Pulmonary artery endothelial cell (primary cell): ENCODE measurements at places on chromosomes 1 and 21. TPM values are rescaled to one million over a fixed set of nuclear protein-coding genes. Genes with fewer than 3 reads are reported as not detected.

- no peak for DNase-seq
Measured at GRCh38 chr1:227894831-227895451, 52.8 kb downstream of the WNT9A start.

The ZFP69 gene
- total RNA-seq, result 2.8 and 3.8 TPM in 2 replicates

DNA sequence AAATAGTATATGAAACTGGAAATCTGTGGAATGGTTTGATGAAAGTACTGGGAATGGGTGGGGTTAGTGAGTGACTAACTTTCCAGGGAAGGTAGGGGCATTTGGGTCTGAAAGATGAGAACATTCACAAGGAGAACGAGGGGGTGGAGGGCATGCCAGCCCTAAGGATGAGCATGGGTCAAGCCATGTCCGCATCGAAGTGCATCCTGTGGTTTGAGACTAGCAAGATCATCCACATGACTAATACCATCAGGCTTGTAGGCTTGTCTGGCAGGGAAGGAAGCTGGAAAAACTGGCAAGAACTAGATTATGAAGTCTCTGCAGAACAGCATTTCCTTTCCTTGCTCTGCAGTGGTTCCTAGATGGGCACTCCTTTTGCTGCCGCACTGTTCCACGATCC, 70.4 kb upstream of the UBE2U start:
- DNase-seq, result peak; percentile 19

- DNase-seq, result no peak
Measured at GRCh38 chr1:178092878-178093493, 918 bp upstream of the RASAL2 start.

DNA sequence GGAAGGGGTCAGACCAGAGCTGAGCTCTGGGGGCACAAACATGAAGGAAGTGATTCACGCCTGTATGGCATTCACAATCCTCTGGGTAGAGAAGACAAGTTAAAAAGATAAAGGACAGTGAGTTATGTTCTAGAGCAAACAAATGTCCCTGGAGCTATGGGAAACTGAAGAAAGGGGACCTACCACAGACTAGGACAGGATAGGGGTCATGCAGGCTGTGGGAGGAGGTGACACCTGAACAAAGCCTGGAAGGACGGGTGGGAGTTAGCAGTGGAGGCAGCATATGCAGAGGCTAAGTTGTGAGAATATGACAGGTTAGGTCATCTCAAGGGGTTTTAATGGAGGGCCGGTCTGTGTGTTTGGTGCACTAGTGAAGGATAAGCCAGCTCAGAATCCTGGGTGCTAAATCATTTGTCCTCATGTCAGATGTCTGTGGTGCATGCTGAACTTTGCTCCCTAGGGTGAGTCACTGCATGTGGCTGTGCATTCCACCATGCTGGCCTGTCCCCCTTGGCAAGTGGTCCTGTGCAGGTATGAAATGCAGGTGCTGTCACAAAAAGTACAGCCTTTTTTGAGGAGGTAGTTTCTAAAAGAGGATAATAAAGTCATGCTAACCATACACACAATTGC, 28.5 kb downstream of the TNN start:
- DNase-seq, result no peak

The RHBG gene
- not detected in 2 replicates for total RNA-seq

The LENEP gene
- 0.56 and 0.66 TPM in 2 replicates for total RNA-seq

The CCDC181 gene
- 0.74 and 0.86 TPM in 2 replicates for total RNA-seq

DNA sequence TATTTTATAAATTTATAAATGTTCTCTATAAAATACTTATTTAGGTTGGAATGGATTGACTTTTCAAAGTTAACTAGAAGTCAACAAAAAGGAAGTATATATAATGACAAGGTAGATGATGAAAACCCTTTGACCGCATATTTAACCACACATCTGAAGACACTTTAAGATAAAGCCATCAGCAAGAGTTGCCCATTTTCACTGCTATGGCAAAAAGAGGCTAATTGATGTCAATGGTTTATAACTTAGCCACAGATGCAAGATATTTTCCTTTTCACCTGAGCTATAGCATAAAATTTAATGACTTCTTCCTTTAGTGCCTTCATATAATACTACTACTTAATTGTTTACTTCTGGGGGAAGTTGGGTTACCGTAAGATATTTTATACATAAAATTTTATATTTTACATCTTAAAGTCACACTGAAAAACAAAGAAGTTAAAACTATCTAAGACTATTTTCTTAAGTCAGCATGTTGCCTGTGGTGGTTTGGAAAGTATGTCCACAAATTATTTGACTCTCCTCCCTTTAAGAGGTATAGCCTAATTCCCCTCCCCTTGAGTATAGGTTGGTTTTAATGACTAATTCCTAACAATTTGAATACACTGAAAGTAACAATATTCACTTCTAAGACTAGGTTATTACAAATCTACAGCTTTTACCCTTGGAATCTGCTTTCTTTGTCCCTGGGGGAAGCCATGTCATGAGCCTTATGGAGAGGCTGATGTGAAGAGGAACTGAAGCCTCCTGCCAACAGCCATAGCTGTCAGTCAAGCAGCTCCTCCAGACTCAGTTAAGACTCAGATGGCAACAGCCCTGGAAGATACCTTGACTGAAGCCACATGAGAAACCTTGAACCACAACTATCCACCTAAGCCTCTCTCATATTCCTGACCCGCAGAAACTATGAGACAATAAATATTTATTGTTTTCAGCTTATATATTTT, 40.3 kb upstream of the LRRC8B start:
- no peak for DNase-seq

The AVPR1B gene
- not detected in 2 replicates for total RNA-seq

- DNase-seq, result no peak
Measured at GRCh38 chr1:210743038-210743437, 390.9 kb downstream of the KCNH1 start.

GRCh38 chr1:97603776-97604175, 317.1 kb downstream of the DPYD start:
- DNase-seq, result peak; percentile 57

DNA sequence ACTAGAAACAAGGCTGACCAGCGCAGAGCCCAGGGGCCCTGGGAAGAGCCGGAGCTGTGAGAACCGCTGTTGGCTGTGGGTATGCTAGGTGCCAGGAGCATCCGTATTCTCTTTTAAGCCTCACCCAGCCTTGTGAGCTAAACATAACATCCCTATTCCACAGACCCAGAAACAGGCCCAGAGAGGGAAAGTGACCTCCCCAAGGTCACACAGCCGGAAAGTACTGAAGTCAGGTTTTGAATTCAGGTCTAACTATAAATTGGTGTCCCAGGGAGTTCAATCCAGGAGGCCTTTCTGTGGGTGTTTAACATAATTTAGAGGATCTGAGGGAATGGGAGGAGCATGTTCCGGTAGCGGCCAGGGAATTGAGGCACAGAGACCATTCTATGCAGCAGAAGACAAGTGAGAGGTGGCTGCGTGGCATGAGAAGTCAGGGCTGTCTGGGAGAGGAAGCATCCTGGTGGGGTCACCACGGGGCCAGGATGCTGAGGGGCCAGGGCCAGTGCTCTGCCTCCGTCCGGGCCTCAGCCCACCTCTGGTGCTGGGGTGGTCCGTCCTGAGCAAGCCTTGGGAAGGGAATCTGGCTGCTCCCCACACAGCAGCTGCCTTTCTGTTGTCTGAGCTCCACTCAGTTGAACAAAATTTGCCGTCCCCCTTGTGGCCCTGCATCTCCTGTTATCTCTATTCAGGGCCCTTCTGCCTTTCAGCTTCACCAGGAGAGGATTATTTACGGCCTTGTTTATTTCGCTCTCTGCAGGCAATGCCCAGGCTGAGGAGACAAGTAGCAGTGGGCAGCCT, 338.8 kb upstream of the VAMP3 start:
- DNase-seq, result no peak

- no peak for DNase-seq
Measured at GRCh38 chr1:64901663-64902062, 64.7 kb downstream of the JAK1 start.

DNA sequence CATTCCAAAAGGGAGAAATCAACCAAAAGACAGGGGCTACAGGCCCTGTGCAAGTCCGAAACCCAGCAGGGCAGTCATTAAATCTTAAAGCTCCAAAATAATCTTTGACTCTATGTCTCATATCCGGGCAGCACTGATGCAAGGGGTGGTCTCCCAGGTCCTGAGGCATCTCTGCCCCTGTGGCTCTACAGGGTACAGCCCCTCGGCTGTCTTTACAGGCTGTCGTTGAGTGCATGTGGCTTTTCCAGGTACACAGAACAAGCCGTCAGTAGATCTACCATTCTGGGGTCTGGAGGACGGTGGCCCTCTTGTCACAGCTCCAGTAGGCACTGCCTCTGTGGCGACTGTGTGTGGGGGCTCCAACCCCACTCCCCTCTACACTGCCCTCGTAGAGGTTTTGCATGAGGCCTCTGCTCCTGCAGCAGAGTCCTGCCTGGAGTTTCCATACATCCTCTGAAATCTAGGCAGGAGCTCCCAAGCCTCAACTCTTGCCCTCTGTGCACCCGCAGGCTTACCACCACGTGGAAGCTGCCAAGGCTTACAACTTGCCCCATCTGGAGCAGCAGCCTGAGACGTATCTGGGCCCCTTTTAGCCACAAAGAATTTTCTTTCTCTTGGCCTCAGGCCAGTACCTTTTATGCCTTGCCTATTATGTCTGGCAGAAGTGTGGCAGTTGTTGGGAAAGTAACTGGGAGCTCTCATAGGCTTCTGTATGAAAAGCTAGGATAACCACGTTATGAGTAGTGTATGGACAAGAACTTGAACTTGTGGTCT, 52.5 kb downstream of the POU2F1 start:
- no peak for DNase-seq

The CD52 gene
- total RNA-seq, result not detected in 2 replicates

DNA sequence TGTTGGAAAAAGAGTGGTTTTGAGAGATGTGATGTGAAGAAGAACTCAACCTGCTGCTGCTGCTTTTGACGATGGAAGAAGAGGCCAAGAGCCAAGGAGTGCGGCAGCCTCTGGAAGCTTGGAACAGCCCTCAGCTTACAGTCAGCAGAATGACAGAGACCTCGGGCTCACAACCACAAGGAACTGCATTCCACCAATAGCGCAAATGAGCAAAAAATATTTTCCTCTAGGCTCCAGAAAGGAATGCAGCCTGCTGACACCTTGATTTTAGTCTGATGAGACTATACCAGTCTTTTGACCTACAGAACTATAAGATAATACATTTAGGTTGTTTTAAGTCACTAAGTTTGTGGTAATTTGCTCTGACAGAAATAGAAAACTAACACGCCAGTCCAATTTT, 10.2 kb downstream of the SDHB start:
- no peak for DNase-seq

DNA sequence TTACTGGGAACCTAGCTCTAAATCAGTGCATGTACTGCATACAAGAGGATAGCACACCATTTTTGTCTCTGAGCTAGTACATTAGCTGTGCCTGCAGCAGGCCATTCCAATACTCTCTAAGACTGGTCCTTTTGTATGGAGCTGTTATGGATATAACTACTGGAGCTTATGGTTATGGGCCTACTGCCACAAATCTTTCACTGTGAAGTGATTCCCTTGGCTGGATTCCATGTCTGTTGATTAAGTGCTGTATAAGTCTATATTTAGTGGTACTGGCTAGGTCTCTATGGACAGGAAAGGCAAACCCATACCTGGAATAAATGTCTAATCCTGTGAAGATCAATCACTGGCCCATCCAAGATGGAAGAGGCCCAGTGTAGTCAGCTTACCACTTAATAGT, 12.0 kb downstream of the ZFYVE9 start:
- no peak for DNase-seq

The GPR161 gene
- 26.0 and 40.3 TPM in 2 replicates for total RNA-seq

DNA sequence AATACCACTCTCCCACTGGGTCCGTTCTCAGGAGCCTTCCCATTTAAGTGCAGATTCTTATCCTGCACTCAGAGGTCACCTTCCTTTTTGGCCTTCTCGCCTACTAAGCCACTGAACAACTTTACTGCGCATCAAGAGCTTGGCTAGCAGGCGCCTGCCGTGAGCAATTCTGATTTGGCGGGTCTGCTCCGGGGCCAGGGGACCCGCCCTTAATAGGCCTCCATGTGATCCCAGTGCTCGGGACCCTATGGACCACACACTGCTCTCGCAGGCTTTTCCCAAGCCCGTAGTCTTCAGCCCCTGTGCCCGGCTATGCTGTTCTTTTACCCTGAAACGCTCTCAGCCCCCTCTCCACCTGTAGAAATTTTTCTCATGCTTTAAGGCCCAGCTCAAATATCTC, 45.1 kb downstream of the BCL9 start:
- no peak for DNase-seq

The OPRD1 gene
- total RNA-seq, result not detected in 2 replicates

DNA sequence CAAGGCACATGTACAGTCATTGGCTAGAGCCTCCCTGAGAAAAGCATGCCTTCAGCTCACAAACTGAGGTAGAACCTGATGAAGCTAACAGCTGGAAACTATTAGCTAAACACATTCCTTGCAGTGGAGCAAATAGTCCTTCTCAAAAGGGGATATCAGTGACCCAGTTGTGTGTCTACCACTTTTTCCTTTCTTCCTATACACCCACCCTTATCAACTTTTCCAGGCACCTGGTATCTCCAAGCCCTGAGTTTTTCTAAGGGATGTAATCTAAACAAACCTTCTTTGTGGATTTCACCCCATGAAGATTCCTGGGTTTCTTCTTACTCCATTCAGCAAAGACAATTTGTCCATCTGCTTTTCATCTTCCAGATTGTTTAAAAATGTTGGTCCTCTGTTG, 10.5 kb upstream of the ZSWIM5 start:
- DNase-seq, result no peak

The CLDN17 gene
- not detected in 2 replicates for total RNA-seq

The C1orf94 gene
- total RNA-seq, result not detected in 2 replicates

DNA sequence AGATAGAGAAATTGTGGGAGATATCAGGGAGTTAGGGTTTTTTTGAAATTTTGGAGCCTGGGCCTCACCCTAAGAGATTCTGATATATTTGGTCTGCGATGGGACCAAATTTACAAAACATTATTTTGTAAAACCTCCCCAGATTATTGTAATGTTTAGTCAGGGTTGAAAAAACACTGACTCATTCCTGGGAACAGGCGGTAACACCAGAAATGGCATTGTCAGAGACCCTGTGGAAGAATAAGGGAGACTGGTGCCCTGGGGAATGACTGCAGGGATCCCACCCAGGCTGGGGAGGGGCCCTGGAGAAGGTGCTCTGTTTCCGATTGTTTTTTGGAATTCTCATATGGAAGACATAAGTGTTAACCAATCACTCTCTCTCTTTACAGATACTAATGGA, 13.1 kb upstream of the STRIP1 start:
- no peak for DNase-seq

DNA sequence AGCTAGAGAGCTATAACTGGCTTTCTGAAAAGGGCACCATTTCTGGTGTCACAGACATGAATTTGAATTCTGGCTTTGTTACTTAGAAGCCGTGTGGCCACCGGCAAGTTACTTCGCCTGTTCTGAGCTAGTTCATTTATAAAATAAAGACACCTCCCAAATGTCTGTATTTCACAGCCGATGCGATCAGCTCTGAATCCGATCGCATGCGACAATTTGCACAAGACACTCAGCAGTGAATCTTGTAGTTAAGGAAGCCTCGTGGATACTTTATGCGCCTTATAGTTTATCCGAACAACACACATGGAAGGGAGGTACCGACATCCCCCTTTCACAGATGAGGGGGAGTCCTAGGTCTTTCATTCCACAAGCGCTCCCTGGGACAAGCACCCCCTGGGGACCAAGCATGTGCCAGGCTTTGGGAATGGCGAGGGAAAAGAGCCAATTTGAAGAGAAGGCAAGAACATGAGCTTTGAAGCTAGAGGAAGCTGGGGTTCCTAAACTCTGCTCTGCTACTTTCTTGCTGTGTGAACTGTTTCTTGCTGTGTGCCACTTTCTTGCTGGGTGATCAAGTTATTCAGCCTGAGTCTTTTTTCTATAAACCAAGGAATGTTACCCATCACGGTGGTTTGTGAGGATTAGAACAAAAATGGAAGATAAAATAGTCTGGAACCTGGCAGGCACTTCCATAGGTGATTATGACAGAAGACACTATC, 3.9 kb downstream of the ID3 start:
- DNase-seq, result no peak

GRCh38 chr1:33314416-33314815, 6.5 kb downstream of the A3GALT2 start:
- no peak for DNase-seq
